ENCODE measurements at places on chromosomes 11 and 22.

- no peak for ATAC-seq
These were observed 558.5 kb downstream of the MN1 start for GRCh38 chr22:27242917-27243589.

DNA sequence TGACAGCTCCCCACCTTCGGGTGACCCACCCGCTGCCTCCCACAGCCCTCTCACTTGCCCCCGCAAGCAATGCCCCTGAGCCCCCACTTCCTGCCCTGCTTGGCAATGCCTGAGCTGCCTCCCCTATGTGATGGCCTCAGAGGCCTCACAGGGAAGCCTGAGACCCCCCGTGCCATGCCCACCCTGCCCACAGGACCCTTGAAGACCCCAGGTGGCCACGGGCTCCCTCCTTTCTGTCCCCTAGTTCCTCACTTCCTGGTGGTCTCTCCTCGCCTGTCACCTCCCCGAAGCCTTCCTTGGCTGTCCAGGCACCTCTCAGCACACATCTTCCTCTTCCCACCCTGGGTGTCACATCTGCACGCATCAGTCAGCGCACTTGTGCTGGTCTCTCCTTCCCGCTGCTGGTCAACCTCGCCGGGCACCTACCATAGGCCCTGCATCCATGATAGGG, 90.5 kb downstream of the BRD1 start:
- ATAC-seq, result no peak

- ATAC-seq, result no peak
These were observed 9.8 kb downstream of the THAP12 start for GRCh38 chr11:76371170-76371569.

GRCh38 chr11:126834149-126834548, 166.4 kb downstream of the KIRREL3 start:
- peak; percentile 81 for ATAC-seq

DNA sequence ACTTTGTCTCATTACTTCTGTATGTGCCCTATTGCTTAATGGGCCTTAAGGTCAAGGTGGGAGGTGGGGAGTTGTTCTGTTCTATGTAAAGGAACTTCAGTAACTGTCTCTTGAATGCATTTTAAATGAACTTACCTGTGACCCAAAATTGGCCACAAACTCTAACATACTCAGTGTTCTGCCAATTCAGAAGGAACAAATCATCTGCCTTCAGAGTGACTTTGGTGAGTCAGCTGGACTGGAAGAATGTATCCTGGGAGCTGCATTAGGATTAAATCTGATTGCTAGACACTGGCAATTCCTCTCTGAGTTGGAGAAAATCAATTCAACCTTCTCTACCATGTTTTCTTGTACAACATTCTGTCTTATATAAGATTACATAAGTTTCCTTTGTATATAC, 1104.8 kb downstream of the DLG2 start:
- ATAC-seq, result no peak

DNA sequence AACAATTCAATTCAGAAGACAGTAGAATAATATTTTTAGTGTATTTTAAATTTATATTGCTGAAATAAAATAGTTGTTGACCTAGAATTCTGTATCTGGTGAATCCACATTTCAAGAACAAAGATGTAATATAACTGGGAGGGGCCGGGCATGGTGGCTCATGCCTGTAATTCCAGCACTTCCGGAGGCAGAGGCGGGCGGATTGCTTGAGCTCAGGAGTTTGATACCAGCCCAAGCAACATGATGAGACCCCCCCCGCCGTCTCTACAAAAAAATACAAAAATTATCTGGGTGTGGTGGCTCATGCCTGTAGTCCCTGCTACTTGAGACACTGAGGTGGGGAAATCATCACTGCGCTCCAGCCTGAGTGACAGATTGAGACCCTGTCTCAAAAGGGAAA, 72.6 kb downstream of the CD82 start:
- ATAC-seq, result no peak

DNA sequence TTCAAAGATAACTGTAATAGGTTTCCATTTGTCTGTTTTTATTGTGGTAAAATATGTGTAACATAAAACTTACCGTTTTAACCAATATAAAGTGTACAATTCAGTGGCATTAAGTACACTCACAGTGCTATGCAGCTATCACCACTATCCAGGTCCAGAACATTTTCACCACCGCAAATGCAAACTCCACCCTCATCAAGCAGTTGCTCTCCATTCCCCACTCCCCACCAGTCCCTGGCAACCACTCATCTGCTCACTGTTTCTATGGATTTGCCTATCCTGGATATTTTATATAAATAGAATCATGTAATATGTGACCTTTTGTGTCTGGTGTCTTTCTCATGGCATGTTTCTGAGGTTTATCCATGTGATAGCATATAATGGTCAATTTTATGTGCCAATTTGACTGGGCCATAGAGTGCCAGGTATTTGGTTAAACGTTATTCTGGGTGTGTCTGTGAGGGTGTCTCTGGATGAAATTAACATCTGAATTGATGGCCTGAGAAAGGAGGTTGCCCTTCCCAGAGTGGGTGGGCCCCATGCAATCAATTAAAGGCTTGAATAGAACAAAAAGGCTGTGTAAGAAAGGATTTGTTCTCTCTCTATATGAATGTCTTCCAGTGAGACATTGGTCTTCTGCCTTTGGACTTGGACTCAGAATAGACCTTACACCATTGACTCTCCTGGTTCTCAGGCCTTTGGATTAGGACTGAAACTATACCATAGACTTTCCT, 17.2 kb upstream of the SMCO4 start:
- peak; percentile 90 for ATAC-seq

DNA sequence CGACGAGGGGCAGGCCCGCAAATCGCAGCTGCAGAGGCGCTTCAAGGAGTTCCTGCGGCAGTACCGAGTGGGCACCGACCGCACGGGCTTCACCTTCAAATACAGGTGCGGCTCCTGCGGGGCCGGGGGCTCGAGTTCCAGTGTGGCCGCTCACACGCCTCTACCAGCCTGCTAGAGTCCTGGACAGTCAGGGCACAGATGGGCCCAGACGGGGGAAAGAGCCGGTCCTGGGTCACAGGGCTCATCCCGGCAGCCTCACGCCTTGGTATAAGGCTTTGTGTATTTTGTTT, 506 bp downstream of the MCM5 start:
- ATAC-seq, result no peak

DNA sequence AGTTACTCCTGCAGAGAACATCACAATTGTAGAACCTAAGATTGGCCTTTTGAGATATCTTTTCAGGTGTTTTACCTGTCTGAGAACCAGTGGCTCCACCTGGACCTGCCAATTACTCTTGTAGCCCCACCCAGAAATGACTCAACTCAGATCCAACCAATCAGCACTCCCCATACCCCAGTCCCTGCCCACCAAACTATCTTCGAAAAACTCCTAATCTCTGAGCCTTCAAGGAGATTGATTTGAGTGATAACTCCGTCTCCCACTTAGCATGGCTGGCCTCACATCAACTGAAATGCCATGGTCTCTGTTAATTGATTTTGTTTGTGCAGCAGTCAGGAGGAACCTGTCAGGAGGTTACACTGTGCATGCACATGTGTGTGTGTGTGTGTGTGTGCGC, 103.6 kb downstream of the MTNR1B start:
- no peak for ATAC-seq

GRCh38 chr11:61004180-61004611, 32.7 kb downstream of the CD6 start:
- peak; percentile 9 for ATAC-seq

DNA sequence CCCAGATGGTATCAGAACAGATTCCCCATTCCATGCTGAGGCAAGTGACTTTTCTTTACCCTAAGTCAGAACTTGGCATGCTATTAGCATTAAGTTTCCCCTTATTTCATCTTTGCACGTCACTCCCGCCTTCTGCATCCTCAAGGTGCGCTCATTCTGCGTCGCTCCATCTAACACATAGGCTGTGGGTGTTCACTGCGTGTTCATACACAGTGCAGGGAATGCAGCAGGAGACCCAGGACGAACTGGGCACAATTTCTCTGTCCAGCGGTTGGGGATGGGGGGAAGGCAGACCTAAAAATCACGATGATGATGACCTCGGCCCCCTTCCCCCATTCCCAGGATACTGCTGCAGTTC, 19.7 kb upstream of the ACR start:
- ATAC-seq, result no peak

DNA sequence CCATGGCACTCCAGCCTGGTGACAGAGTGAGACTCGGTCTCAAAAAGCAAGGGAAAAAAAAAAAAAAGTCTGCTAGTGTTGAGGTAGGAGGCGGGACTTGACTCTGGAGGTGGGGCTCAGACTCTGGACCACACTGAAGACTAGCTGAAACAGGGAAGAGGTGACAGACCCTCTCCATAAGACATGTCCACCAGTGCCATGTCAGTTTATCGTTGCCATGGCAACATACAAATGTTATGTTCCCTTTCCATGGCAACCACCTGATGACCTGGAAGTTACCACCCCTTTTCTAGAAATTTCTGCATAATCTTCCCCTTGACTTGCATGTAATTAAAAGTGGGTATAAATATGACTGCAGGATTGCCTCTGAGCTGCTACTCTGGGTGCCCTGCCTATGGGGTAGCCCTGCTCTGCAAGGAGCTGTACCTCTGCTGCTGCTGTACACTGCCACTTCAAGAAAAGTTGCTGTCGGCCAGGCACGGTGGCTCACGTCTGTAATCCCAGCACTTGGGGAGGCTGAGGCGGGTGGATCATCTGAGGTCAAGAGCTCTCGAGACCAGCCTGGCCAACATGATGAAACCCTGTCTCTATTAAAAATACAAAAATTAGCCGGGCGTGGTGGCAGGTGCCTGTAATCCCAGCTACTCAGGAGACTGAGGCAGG, 55.1 kb downstream of the KIAA1671 start:
- peak; percentile 85 for ATAC-seq

DNA sequence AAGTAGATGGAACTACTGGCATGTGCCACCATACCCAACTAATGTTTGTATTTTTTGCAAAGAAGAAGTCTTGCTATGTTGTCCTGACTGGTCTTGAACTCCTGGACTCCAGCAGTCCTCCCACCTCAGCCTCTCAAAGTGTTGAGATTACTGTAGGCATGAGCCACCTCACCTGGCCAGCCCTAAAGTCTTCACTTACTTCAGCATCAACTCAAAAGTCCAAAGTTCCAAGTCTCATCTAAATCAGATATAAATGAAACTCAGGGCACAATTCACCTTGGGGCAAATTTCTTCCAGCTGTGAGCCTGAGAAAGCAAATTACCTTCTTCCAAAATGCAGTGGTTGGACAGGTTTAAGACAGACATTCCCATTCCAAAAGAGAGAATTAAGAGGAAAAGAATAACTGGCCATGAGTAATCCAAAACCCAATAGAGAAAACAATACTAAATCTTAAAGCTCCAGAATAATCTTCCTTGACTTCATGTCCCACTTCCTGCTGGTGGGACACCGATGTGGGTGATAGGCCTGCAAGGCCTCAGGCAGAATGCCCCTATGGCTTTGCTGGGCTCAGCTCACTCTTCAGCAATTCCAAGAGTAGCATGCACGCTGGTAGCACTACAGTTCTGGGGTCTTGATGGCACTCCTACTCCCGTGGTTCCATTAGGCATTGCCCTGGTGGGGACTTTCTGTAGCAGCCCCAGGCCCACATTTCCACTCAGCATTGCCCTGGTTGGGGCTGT, 50.3 kb downstream of the TUG1 start:
- ATAC-seq, result no peak

DNA sequence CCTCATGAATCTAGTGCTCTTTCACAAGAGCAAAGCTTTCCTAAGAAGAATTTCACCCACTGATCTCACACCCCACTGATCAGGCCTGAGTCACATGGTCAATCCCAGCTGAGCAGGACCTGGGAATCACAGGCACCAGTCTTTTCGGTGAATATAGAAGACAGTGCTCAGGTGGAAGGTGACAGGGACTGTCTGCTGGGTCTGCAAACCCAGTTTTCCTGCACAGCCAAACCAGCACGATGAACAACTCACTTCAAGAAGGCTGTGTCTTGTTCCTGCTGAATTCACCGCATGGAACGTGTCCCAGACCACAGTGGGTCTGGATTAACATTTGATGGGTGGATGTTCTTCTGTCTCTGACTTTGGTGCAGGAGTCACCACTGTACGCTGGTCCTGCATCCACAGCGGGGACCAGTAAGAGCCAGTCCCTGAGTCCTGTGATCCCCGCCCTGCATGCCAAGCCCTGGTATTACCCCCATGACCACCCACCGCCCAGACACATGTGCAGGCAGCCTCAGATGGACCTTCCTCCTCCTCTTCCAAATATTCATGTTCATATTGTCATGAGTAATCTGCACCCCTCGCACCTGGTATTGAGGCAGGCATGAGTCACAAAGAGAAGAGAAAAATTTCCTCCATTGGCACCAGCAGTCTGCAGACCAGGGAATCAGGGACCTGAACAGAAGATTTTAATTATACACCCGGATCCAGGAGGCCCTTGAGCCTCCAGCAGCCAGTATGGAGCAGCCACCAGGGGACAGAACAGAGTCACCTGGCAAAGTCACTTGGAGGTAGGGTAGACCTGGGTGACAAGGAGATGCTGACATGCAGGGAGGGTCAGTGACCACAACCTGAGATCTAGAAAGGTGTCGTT, 8.6 kb upstream of the IGLL5 start:
- no peak for ATAC-seq

DNA sequence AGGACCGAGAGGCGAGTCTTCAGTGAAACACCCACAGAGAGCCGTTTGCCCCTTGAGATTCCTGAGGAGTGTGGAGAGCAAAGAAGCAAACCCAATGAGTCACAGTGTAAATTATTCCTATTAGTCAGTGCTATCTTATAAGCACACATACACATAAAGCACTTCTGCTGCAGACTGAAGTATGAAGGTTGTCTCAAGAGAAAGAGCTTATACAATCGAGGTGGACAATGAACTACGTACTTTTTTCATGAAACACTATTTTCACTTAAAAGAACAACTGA, 37.3 kb downstream of the GALNT18 start:
- no peak for ATAC-seq

- ATAC-seq, result no peak
These were observed 66.1 kb upstream of the A4GALT start for GRCh38 chr22:42786606-42787356.

- peak; percentile 31 for ATAC-seq
These were observed 193.6 kb downstream of the FAM76B start for GRCh38 chr11:95595973-95596489.

- no peak for ATAC-seq
These were observed 48.3 kb downstream of the IRAG1 start for GRCh38 chr11:10645212-10645795.

DNA sequence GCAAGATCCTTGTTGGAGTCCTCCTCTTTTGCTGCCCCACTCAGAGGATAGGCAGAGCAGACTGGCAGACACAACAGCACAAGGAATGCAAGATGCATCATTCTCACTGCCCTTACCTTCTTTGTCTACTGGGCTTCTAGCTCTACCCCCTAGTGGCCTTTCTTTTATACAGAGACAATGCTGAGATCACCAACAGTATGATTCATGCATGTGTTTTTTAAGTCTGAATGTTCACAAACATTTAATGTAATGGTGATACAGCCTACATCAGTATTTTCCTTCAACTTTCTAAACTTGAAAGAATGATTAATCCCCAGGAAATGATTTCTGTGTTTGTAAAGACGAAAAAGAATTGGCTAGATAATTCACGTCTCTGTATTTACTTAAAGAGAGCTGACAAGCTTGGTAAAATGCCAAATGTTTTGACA, at the start of gene MMP10:
TSS of gene MMP10 (minus strand) at position 138 of the 428 bp plus-strand sequence. CDS start at position 101, 37 bp downstream.
- ATAC-seq, result peak; percentile 100

- ATAC-seq, result no peak
These were observed 78.4 kb upstream of the DBX1 start for GRCh38 chr11:20238712-20239111.

GRCh38 chr22:37121887-37122591, 12.5 kb upstream of the TMPRSS6 start:
- peak; percentile 39 for ATAC-seq

Measured in motor neuron (in vitro differentiated cells).